Adrenal gland (tissue), 19 donors: ENCODE measurements at places on chromosomes 12 and 14. TPM values are rescaled to one million over a fixed set of nuclear protein-coding genes. Genes with fewer than 3 reads are reported as not detected.

RAPGEF3 gene
- 6.4 TPM for total RNA-seq

DNA sequence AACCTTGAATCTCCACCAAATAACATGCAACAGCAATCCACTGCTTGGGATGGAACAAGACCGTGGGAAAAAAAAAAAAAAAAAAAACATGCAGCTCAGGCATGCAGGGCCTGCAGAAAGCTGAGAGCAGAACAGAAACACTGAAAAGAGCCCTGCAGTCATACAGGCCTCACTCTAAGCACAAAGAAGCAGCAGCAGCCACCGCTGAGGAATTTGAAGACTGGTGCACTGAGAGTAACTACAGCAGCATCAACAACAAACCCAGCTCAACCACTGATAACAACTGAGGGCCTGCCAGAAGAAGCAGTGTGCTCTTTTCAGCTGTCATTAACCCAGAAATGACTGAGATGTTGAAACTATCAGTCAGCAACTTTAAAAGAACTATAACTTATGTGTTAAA lies 354.7 kb upstream of the TMTC1 start:
- DNase-seq = no peak

CRIP2 gene
- 36.4 TPM for total RNA-seq

DNA sequence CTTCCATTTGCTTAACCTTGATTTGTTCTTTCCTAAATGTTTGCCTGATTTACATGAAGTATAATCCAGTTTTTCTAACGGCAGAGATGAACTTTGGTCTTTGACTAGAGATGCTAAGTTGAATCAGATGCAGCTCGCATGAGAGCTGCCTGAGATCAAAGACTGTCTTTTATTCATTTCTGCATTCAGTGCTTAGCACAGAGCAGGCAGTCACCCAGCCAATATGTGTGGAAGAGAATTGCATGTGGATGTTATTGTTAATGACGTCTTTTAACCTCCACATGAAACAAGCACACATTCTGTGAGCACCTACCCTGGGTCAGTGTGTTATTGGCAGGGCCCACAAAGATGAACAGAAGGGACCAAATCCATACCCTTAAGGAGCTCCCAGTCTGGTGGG lies 99.2 kb downstream of the SLC5A8 start:
- no peak for DNase-seq

GRCh38 chr12:3034067-3034750 lies 43.0 kb upstream of the TSPAN9 start:
- peak; percentile 79 for DNase-seq

PELI2 gene
- total RNA-seq = 13.4 TPM

- DNase-seq = no peak
Observed at GRCh38 chr14:68768316-68768715, 24.6 kb downstream of the ZFP36L1 start.

INSM2 gene
- not detected for total RNA-seq

GRCh38 chr12:19082365-19082911 lies 47.1 kb upstream of the PLEKHA5 start:
- DNase-seq = no peak

SMAGP gene
- total RNA-seq = 2.7 TPM

MYO1H gene
- not detected for total RNA-seq

GRCh38 chr12:89882050-89882449 lies 173.4 kb upstream of the ATP2B1 start:
- DNase-seq = no peak

ARPC3 gene
- 202 TPM for total RNA-seq

IFNG-AS1 gene
- total RNA-seq = not detected

NIN gene
- total RNA-seq = 22.4 TPM

- DNase-seq = no peak
Observed at GRCh38 chr14:99100497-99101270, 171.3 kb downstream of the BCL11B start.
